ENCODE measurements at places on chromosomes 4 and X.

DNA sequence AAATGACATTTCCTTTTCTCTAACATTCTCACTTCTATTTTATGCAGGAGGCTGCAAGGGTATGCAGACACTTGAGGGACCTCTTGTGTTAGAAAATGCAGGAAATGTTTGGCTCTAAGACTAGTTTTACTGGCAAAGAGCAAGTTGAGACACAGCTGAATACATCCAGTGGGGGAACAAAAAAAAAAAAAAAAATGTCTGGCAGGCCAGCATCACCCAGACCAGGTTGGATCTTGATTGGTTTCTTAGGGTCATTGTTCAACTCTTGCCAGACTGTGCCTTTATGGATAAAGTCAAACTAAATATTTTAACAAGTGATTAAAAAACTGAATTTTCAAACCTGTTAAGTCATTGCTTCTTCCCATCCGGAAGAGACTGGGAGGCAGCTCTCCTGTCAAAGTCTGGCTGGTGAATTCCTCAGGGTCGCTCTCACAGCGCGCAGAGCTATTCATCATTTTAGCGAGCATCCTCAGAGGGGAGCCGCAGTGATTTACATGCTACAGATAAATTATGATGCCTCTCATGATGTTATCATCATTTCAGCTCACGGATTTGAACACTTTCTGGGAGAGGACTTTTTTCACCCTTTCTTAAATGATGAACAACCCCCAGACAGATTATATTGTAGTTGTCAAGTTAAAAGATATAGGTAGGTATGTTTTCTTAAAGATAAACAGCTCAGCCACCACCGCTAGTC lies 23.6 kb upstream of the PACRGL start:
- DNase-seq, result no peak

DNA sequence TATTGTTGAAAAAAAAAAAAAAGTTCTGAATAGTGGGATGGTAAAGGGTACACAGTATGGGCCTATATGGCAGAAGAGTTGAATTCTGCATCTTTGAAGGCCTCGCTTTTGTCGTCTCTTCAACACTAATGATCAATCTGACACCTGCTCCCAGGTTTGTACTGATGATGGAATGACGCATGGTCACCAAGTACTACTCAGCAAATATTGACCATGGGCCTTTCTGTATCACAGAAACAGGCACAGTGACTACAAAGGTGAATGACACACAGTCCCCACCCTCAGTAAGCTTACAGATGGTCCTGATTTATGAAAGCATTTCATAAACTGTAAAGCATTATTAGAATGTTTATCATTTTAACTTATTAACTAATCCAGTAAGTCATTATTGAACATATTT lies 152.6 kb downstream of the LDB2 start:
- no peak for DNase-seq

DNA sequence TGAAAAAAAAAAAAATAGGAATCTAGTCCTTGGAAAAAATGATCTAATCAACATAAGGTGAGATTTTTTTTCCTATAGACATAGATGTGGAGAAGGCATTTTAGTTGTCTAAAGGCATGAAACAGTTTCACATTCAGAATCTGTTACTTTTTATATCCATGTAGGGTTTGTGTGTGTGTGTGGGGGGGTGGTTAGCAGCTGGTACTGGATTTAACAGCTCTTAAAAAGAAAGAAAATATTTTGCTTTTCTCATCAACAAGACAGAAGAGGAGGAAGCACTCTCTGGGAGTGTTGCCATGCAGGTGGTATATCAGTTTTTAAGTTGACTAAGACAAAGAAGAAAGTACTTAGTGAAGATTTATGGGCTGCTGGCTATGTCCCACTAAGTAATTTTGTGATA lies 122.3 kb downstream of the VCX3B start:
- no peak for DNase-seq

DNA sequence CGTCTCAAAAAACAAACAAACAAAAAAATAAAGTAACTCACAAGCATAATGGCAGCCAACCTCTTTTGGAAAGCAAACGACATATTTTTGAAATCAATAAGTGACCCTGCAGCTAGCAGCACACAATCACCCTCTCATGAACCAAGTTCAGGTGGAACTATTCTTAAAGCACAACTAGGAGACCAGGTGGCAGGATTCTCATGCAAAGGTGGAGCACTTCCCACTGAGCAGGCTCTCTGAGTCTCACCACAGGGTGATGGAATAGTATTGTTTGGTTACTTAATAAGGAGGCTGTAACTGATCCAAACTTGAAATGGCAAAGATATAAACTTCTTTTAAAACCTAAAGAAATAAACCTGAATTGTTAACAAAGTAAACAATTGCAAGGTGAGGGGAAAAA lies 1293.1 kb downstream of the PCDH19 start:
- no peak for DNase-seq

- DNase-seq, result no peak
Observed at GRCh38 chrX:143336261-143336660, 181.0 kb downstream of the SPANXN3 start.

GRCh38 chrX:53227224-53227765 lies 2.3 kb upstream of the KDM5C start:
- no peak for DNase-seq

- no peak for DNase-seq
Observed at GRCh38 chr4:22187203-22187820, 238.7 kb upstream of the KCNIP4 start.

GRCh38 chr4:15918484-15919129 lies 19.9 kb downstream of the FGFBP1 start:
- DNase-seq, result no peak

DNA sequence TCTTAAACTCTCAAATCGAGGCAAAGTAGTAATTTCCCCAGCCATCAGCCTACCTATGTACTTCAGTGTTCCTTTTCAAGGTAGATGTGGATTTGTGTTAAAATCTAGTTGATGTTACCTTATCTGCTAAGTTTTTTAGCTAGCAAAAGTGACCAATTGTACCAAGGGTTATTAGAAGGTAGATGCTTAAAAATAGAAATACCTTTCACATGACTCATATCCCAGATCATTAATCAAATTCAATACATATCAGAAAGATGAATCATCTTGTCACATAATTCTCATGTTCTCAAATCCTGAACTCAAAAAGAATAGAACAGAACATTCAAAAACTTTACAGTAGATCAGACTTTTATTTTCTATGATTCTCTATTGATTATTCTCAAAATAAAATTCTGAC lies 3.5 kb downstream of the ENAM start:
- peak; percentile 20 for DNase-seq

- DNase-seq, result no peak
Observed at GRCh38 chrX:78708816-78709215, 38.7 kb upstream of the LPAR4 start.

DNA sequence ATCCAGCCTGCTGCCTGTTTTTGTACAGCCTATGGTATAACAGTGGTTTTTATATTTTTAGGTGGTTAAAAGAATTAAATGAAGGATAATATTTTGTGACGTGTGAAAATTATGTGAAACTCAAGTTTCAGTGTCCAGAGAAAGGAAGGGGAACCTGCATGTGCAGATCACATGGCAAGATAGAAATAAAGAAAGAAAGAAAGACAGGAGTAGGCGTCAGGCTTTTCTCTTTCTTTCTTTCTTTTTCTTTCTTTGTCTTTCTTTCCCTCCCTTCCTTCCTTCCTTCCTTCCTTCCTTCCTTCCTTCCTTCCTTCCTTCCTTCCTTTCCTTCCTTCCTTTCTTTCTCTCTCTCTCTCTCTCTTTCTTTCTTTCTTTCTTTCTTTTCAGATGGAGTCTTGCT lies 42.0 kb upstream of the HUWE1 start:
- no peak for DNase-seq

Measured in urothelium cell line (cell line).